ENCODE measurements at places on chromosomes 2 and 18. TPM values are rescaled to one million over a fixed set of nuclear protein-coding genes. Genes with fewer than 3 reads are reported as not detected.

GRCh38 chr18:25495606-25496005, 143.6 kb upstream of the ZNF521 start:
- no peak for DNase-seq

- no peak for DNase-seq
Measured at GRCh38 chr2:18456026-18456425, 104.4 kb downstream of the RDH14 start.

- no peak for DNase-seq
Measured at GRCh38 chr2:128832946-128833663, 514.4 kb upstream of the HS6ST1 start.

- no peak for DNase-seq
Measured at GRCh38 chr2:135843671-135844070, 6.7 kb upstream of the LCT start.

DNA sequence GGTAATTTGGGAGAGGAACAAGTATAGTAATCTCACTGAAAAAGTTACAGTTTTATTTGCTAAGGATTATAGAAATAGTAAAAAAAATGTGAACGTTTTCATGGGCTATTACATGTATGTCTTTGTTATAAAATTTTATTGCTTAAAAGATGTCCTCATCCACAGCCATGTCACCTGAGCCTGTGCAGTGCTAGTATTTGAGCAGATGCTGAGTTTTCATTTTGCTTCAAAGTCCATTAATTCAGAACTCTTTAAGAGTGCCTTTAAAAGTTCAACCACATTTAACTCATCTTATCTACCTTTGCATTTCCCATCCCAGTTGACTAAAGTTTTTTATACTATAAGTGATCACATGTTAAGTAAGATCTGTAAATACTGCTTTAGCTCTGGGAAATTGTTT, 52.6 kb downstream of the DPP10 start:
- no peak for DNase-seq

Gene SULT1C4
- total RNA-seq, result 7.0 TPM

Data from pulmonary artery endothelial cell (primary cell).